ENCODE measurements at places on chromosomes 6 and 20.

DNA sequence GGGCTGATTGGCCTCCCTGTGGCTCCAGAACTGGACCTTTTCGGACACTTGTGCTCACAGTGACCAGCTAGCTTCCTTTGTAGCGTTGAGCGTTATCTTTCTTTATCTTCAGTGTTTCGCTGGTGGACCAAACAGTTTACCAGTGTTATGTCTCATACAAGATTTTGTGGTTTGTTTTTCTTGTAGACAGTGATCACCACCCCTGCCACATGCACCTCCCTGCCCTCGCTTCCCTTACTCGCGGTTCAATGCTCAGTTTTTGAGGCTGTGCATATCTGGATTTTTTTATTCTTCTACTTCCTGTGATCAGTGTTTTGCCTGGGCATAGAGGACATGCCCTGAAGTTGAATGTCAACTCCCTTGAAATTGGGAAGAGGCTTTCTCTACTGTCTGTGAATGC is 16.4 kb downstream of the MYT1 start:
- DNase-seq = no peak

- DNase-seq = no peak
Measured at GRCh38 chr20:6282642-6283041, 159.8 kb upstream of the FERMT1 start.

GRCh38 chr6:1602049-1602713 is 7.5 kb upstream of the FOXC1 start:
- DNase-seq = no peak

- DNase-seq = peak; percentile 52
Measured at GRCh38 chr20:36304786-36305495, 1.2 kb upstream of the DLGAP4 start.

DNA sequence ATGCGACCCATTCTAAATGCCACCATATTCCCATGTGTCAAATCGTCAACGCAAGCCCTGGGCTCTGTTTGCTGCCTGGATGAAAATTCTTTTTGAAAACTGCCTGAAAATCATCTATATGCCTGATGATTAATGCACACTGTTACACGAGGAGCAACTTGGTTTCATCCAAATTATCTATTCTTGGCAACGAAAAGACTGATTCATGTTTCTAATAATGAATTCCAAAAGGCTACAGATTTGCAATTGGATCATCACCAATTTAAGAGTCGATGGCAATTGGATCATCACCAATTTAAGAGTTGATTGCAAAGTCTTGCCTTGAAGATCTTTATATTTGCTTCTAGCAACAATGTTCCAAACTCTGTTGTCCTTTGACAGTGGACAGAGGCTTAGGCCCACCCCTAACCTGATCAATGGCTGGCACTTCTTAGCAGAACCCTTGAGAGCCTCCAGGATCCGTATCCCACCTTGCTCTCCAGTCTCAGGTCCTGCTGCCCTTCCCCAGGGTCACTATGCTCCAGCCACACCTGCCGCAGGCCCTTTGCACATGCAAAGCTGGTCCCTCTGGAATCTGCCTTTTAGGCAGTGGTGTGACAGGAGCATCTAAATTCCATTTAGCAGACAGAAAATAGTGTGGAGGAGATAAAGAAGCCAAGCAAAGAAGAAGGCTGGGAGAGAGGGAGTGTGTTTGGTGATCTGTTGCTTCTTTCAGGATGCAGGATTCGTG is 460.9 kb upstream of the SULF2 start:
- no peak for DNase-seq

GRCh38 chr6:148257810-148258209 is 84.8 kb upstream of the SASH1 start:
- no peak for DNase-seq

DNA sequence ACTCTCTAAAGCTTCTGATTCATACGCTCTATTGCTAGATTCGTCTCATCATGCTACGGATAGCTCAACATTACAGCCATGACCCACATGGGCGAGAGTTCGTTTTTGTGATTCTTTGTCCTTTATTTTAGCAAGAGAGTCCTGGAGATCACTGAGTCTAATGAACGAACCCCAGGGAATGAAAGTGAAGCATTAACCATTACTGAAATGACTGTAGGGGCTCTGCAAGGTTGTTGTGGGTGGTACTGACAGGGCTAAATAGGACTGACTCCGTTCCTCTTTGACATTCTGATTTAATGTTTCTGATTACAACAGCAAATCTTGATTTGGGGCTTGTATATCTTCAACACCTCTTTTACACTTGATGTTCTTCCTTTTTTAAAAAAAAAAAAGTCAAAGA is 13.7 kb upstream of the RTF2 start:
- no peak for DNase-seq

GRCh38 chr6:25042984-25043725 is 107.4 kb upstream of the RIPOR2 start:
- DNase-seq = no peak

- no peak for DNase-seq
Measured at GRCh38 chr6:145279993-145280392, 455.3 kb downstream of the EPM2A start.

GRCh38 chr6:43171707-43172103 is 636 bp downstream of the SRF start:
- DNase-seq = no peak

DNA sequence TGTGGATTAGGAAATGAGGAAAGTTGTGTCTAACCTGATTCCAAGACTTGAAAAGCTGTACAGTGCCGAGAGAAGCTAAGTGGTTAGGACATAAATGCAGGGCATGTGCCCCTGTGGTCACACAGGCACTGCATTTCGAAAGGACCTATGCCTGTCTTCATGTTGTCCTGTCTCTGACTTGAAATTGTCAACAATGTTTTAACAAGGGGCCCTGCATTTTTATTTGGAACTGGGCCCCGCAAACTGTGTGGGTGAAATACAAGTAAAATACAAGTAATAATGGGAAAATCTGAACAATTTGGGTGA is 38.8 kb downstream of the MRS2 start:
- no peak for DNase-seq

DNA sequence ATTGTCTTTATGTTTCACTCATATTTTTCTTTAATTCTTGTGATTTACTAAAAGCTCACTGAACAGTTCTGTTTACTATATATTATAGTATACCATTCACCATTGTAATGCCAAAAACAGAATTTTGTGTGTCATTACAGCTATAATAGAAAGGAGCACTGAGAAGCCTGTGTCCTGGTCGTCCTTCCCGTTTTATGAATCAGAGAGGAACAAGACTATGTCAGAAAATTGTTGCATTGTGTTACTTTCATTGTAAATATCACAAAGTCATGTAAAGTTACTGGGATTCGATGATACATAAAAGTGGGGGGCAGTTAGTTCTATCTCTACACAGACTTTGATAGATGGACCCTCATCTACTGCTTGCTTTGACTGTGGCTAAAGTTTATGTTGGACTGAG is 145.1 kb downstream of the QKI start:
- DNase-seq = no peak

GRCh38 chr20:60883496-60883895 is 368.6 kb upstream of the CDH4 start:
- no peak for DNase-seq

Data from right atrium auricular region (tissue), 2 donors.